NCI-H1092 treated with DMSO at 0.1 percent for 48 hours (cell line): ENCODE measurements at places on chromosomes 3 and 15.

GRCh38 chr15:67834581-67835296 is 5.1 kb downstream of the RNU6-1 start:
- DNase-seq = no peak

DNA sequence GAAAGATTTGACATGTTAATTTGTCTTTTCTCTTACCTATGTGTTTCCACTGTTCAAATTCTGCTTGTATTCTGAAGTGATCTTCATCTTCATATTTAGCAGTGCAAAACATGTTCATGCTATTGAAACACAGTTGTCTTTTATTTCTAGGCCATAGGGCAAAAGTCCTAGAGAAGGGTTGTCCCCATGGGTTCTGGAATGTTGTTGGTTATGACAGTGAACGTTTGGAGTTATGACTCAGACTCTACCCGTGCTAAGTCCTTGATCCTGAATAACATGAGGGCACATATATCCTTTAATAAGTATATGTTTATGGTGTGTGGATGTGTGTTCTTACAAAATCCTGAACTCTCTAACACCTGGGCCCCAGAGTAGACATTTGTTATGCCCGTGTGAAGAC is 23.0 kb upstream of the ARPP21 start:
- no peak for DNase-seq

DNA sequence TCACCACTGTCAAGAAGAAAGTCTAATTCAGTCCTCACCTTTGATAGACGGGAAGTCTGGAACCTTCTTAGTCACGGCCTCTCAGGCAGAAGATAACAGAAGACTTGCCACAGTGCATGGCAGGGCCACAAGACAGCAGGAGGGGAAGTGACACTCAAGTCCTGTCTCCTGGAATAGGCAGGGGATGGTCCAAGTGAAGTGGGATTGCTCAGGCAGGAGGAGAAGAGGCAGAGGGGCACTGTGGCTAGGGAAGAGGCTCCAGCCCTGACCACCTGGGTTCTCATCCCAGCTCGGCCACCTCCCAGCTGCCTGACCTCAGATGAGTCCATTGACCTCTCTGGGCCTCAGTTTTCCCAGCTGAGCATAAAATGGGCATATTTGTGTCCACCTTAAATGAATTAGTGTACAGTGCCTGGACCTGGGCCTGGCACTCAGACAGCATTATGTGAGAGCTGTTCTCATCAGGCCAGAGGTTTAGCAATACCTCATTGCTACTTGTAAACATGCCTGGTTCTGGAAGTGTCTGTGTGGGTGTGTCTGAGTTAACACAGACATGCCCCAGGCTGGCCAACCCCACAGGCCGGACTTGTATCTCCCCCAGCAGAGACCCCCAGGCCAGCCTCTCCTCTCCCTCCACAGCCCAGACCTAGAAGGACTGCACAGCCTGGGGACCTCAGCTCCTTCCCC is 11.5 kb upstream of the PCSK6 start:
- no peak for DNase-seq

DNA sequence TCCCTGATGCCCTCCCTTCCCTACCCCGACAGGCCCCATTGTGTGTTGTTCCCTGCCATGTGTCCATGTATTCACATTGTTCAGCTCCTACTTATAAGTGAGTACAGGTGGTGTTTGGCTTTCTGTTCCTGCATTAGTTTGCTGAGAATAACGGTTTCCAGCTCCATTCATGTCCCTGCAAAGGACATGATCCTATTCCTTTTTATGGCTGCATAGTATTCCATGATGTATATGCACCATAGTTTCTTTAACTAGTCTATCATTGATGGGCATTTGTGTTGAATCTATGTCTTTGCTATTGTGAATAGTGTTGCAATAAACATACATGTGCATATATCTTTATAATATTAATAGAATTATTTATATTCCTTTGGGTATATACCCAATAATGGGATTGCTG is 52.1 kb upstream of the TNFSF10 start:
- no peak for DNase-seq
